Mesothelial cell of epicardium (in vitro differentiated cells): ENCODE measurements at places on chromosomes 5 and 9. TPM values are rescaled to one million over a fixed set of nuclear protein-coding genes. Genes with fewer than 3 reads are reported as not detected.

Gene BHMT
- total RNA-seq: not detected in 3 replicates

Gene GRM6
- not detected in 3 replicates for total RNA-seq

DNA sequence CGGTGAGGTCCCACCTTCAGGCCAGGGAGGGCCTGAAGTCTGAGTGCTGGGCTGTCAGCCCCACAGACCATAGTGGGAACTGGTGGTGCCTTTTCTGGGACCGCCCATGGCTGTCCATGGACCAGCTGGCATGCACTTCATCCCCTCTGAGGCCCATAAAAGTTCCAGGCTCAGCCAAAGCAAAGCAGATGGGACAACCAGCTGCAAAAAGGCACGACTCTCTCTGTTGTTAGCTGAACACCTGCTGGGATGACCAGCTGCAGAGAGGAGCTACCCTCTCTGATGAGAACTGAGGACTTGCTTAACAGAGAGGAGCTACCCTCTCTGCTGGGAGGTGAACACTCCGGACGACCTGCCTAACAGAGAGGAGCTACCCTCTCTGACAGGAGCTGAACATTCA lies 844.3 kb upstream of the DMAC1 start:
- no peaks in the 10 kb centered on the region for H3K27me3 ChIP-seq
- no peak for DNase-seq
- no peak overlapping the region for H3K4me3 ChIP-seq
- H3K4me1 ChIP-seq: peaks cover 6% of the 10 kb centered on the region
- no peak overlapping the region for H3K27ac ChIP-seq
- H3K36me3 ChIP-seq: no peaks in the 10 kb centered on the region

- no peak for DNase-seq
- H3K4me3 ChIP-seq: no peak overlapping the region
- H3K4me1 ChIP-seq: no peaks in the 10 kb centered on the region
These were observed 131.9 kb downstream of the PRDM9 start for GRCh38 chr5:23639326-23639725.

GRCh38 chr5:71949772-71950171 lies 157.5 kb upstream of the MAP1B start:
- H3K36me3 ChIP-seq: peaks cover 2% of the 10 kb centered on the region
- H3K27me3 ChIP-seq: no peaks in the 10 kb centered on the region
- peaks cover 8% of the 10 kb centered on the region for H3K4me1 ChIP-seq
- H3K27ac ChIP-seq: no peak overlapping the region

GRCh38 chr5:120457839-120458507 lies 6.1 kb upstream of the PRR16 start:
- no peak overlapping the region for H3K4me3 ChIP-seq
- no peaks in the 10 kb centered on the region for H3K36me3 ChIP-seq
- H3K4me1 ChIP-seq: peaks cover 31% of the 10 kb centered on the region
- no peak overlapping the region for H3K27ac ChIP-seq
- DNase-seq: peak; percentile 56

- no peak for DNase-seq
- no peak overlapping the region for H3K4me3 ChIP-seq
- H3K27ac ChIP-seq: peak overlapping the region; percentile 50
- H3K27me3 ChIP-seq: no peaks in the 10 kb centered on the region
- no peaks in the 10 kb centered on the region for H3K36me3 ChIP-seq
- peaks cover 12% of the 10 kb centered on the region for H3K4me1 ChIP-seq
These were observed 8.6 kb downstream of the PCA3 start for GRCh38 chr9:76772686-76773445.

DNA sequence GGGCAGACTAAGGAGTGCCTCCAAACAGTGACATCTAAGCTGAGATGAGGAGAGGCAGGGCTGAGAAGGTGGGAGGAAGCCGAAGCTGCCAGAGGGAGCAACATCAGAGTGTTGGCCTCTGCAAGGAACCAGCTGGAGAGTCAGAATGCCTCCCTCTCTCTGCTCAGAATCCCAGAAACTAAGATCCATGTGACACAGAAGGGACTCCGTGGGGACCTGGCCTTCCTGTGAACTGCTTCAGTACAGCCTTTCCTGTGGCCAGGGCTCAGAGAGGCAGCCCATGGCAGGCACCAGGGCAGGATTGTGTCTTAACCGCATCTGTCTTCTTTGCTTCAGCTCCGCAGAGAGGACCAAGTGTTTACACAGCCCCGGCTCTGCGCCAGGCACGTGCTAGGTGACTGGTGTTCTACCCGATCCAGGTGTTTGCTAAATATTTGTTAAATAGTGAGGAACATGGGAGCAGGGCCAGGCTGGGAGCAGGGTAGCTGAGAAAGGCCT lies 33.5 kb downstream of the KCNMB1 start:
- no peak for DNase-seq
- H3K27me3 ChIP-seq: peaks cover 23% of the 10 kb centered on the region
- no peaks in the 10 kb centered on the region for H3K36me3 ChIP-seq
- H3K27ac ChIP-seq: no peak overlapping the region
- H3K4me3 ChIP-seq: no peak overlapping the region
- peaks cover 31% of the 10 kb centered on the region for H3K4me1 ChIP-seq

DNA sequence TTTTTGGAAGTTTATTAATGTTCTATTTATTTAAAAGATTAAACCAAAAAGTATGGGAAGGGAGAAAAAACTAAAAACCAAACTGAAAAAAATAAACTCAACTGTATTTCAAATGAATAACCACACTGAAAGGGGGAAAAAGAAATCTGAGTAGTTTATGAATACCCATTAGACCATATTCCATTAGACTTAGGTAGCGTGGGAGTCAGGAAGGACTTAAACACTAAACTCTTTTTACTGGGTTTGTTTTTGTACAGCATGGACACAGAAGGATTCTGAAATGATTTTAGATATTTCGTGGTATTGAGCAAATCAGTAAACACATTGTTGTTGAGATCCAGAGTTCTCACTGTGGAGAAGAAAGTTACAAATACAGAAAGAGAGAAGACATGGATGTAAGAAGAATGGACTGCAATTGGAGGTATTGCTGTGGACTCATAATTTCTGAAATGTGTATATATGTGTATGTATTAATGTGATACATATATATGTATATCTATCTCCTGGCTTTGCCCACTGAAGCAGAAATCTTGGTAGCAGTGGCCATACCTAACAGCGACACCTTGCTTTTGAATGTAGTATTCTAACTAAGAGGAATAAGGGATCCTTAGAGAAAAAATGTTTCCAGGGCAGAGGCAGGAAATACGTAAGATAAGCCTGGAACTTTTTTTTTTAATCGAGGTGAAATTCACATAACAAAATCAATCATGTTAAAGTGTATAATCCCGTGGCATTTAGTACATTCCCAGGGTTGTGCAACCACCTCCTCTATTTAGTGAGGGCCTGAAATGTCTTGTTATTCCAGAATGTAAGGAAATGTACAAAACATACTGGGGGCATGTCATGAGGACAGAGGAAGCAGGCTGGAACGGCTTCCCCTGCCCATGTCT lies 228.8 kb downstream of the SMARCA2 start:
- peak overlapping the region; percentile 86 for H3K27ac ChIP-seq
- H3K4me3 ChIP-seq: no peak overlapping the region
- no peaks in the 10 kb centered on the region for H3K27me3 ChIP-seq
- DNase-seq: no peak
- H3K4me1 ChIP-seq: peaks cover 37% of the 10 kb centered on the region
- H3K36me3 ChIP-seq: peaks cover 21% of the 10 kb centered on the region

- H3K27me3 ChIP-seq: peaks cover 7% of the 10 kb centered on the region
- no peak overlapping the region for H3K27ac ChIP-seq
These were observed 168.1 kb downstream of the KDM4C start for GRCh38 chr9:6925836-6926235.

- peaks cover 80% of the 10 kb centered on the region for H3K4me1 ChIP-seq
- no peaks in the 10 kb centered on the region for H3K36me3 ChIP-seq
- no peak for DNase-seq
- no peaks in the 10 kb centered on the region for H3K27me3 ChIP-seq
- H3K27ac ChIP-seq: peak overlapping the region; percentile 37
These were observed 8.4 kb downstream of the EEIG1 start for GRCh38 chr9:127972236-127972871.

DNA sequence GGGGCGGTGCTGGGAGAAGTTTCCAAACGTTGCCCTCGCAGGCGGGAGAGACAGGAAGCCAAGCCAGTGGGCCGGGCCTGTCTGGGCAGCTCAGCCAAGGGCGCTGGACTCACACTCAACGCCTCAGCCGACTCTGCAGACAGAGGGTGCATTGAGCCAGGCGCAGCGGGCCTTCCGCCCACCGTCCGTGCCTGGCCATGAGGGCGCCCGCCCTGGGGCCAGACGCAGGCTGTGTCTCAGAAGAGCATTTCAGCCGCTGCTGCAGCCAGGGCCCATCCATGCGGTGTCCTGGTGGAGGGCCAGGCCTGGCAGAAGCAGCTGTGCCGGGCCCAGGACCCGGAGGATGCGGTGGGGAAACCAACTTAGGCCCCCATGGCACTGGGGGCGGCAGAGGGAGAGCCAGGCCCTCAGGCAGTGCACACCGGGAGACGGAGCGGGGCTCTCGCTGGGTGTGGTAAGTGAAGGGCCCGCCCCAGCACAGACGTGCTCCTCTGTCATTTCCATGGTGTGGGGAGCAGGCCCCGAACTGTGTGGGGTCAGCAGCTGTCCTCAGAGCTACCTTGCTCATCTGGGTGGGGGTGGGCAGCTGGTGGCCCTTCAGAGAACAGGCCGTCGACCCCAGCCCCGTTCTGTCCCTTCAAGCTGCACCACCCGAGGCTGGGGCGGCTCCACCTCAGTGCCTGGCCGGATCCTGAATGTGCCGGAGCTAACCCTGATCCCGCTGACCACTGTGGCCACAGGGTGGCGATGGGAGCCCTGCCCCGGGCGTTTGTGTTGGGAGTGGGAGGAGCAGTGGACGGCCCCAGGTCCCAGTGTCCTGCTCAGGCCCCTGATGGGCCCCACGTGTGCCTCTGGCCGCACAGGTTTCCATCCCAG lies 18.0 kb downstream of the DNLZ start:
- H3K4me1 ChIP-seq: peaks cover 10% of the 10 kb centered on the region
- H3K4me3 ChIP-seq: no peak overlapping the region
- DNase-seq: no peak
- no peak overlapping the region for H3K27ac ChIP-seq
